Osteoblast (primary cell): ENCODE measurements at places on chromosomes 5 and 9. TPM values are rescaled to one million over a fixed set of nuclear protein-coding genes. Genes with fewer than 3 reads are reported as not detected.

Gene SOX30
- total RNA-seq: under 0.01 TPM in 2 replicates

Gene SLC45A2
- 0.36 and 0.59 TPM in 2 replicates for total RNA-seq

Gene ANXA2R
- 3.5 and 3.6 TPM in 2 replicates for total RNA-seq

Gene CDH12
- total RNA-seq: not detected in 2 replicates

Gene KCNMB1
- under 0.01 TPM in 2 replicates for total RNA-seq

Gene FGFR4
- total RNA-seq: 0.29 and 1.1 TPM in 2 replicates

Gene PCDHGB3
- 6.2 and 8.0 TPM in 2 replicates for total RNA-seq

Gene NTNG2
- total RNA-seq: 9.4 and 13.0 TPM in 2 replicates

Gene PFN3
- not detected in 2 replicates for total RNA-seq

Gene PLCXD3
- 0.36 TPM in 1 of 2 replicates, not detected in the other for total RNA-seq
